ENCODE measurements at places on chromosomes 13 and 19. TPM values are rescaled to one million over a fixed set of nuclear protein-coding genes. Genes with fewer than 3 reads are reported as not detected.

The GNG8 gene
- polyA plus RNA-seq: 3.5 TPM

The SPACA6 gene
- 15.4 TPM for polyA plus RNA-seq

The SYCN gene
- not detected for polyA plus RNA-seq

The MOB3A gene
- 24.4 TPM for polyA plus RNA-seq

The CKM gene
- polyA plus RNA-seq: 0.60 TPM

The HRC gene
- polyA plus RNA-seq: 33.6 TPM

GRCh38 chr13:110907951-110908898 lies 6.6 kb downstream of the ANKRD10 start:
- DNase-seq: no peak

DNA sequence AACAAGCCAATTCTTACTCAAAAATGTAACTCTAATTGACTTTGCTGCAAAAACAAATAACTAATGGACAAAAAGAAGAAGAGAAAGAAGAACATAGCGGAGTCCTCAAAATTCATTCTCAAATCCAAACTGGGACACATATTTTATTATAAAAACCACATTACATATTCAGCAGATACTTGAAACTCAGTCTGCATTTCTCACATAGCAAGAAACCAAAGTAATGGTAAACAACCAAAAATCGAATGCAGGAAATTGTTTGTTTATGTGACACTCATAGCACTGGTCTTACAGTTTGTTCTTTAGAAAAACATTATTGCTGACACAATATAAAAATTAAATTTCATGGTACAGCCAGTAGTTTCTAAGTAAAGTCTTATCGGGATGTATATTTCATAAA lies 789.8 kb downstream of the SLITRK6 start:
- no peak for DNase-seq

GRCh38 chr13:99230991-99231390 lies 27.2 kb downstream of the GPR18 start:
- DNase-seq: no peak

GRCh38 chr19:44512326-44513298 lies 12.3 kb upstream of the ZNF180 start:
- no peak for DNase-seq

DNA sequence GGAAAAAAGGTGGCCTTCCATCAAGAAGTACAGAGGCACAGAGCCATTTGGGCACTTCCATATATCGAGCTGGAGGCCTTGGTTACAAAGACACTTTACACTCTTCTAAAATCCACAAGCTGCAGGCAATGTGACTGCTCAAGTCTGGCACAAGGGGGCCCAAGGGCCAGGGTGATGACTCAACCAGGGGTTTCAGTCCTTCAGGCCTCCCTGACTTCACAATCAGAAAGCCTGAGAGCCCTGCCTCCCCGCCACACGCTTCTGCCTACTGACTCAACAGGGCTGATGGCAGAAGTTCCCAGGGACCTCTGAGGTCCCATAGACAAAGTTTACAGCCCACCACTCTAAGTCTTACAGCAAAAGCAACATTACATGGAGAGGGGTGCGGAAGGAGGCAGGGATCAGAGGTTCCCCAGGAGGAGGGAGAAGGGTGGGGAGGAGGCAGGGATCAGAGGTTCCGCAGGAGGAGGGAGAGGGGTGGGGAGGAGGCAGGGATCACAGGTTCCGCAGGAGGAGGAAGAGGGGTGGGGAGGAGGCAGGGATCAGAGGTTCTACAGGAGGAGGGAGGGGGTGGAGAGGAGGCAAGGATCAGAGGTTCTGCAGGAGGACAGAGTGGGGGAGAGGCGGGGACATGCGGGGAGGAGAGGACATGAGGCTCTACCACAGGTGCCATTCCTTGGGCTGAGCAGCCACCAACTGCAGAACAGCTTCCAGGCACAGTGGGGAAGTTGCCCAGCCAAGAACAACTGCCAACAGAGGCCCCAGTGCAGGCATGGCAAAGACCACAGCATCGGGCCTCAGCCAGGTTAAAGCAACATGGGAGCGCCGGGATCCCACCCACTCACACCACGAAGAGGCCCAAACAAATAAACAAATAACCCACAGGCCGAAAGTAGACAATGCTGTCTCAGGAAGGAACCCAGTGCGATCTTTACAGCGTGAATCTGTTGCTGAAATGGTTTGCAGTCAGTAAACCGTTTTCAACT lies 52.0 kb downstream of the SLC7A1 start:
- DNase-seq: no peak

GRCh38 chr19:8158411-8159074 lies 9.2 kb upstream of the FBN3 start:
- DNase-seq: no peak

DNA sequence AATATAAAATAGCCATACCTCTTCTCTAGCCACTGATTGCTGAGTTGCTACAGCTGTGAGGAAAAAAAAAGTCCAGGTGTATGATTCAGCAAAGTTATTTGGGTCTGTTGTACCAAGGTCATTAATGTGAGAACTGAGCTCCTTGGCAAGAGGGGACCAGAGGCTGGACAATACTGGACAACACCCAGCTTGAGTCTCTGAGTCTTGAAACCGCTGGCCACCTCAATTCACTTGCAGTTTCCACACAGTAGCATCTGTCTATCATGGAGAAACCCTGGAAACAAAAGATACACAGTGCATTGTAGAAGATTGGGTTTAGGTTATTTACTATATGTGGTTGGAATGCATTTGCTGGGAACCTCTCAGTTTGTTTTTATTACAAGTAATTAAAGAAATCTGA lies 60.4 kb downstream of the WDFY2 start:
- no peak for DNase-seq

GRCh38 chr19:5679289-5680083 lies 830 bp downstream of the MICOS13 start:
- no peak for DNase-seq

Measured in left renal pelvis (tissue), 4 donors.